ENCODE measurements at places on chromosomes 1 and 21. TPM values are rescaled to one million over a fixed set of nuclear protein-coding genes. Genes with fewer than 3 reads are reported as not detected.

GRCh38 chr1:219365451-219365850 lies 191.8 kb downstream of the LYPLAL1 start:
- DNase-seq: no peak

Gene CD34
- not detected for total RNA-seq

- DNase-seq: no peak
These were observed 68.0 kb downstream of the TEX35 start for GRCh38 chr1:178580876-178581275.

Gene RRAGC
- total RNA-seq: 17.9 TPM

Gene AUNIP
- total RNA-seq: 2.2 TPM

All from GM23248 (cell line).